ENCODE measurements at places on chromosomes 2 and 18.

DNA sequence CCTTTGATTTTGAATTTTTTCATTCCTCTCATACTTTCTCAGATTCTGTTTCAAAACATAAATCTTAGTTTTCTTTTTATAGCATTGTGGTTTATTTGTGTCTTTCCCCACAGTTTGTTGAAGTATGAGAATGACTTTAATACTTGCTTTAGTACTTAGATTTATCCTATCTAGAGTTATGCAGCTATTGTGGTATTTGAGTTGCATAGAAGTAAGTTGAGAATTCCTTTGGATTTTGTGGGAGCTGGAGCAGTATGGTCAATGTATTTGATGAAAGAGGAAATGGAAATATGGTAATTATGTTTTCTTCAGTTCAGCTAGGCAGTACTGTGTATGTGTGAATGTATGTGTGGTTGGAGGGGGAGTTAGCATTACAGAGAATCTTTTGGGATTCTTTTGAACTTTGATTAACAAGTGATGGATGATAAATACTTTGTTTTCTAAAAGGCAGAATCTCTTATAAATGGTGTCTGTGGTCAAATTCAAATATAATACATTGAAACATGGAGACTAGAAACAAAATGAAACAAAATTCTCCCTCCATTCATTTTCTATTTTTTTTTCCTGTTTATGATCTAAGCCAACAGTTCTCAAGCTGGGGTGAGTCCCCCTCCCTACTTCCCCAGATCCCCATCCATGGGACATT lies 3.0 kb downstream of the ACVR2A start:
- DNase-seq: no peak

- no peak for DNase-seq
These were observed 79.5 kb upstream of the GPC1 start for GRCh38 chr2:240355962-240356361.

GRCh38 chr2:26423750-26424149 lies 22.0 kb downstream of the DRC1 start:
- no peak for DNase-seq

DNA sequence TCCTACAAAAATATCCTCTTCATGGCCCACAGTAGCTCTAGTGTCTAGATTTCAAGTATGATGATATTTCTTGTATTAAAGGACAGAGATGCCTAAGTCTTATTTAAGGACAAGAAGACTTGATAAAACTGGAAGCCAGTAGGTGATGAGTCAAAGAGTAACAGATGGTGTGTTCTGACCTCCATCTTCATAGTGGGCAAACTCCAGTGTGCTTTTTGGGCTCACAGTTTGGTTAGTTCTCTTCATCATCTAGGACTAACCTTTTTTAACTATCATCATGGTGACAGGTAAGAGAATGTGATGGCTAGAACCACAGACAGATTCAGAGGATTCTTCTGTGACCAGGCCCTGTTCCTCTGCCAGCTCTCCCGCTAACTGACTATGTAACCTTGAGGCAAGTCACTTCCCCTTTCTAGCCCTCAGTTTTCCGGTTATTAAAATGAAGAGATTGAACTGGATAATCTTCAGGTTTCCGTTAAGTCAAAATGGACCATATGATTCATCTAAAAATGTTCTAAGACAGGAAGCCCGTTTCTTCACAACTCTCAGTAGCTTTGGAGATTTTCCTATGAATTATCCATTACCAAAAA lies 140.3 kb upstream of the RASGRP3 start:
- no peak for DNase-seq

DNA sequence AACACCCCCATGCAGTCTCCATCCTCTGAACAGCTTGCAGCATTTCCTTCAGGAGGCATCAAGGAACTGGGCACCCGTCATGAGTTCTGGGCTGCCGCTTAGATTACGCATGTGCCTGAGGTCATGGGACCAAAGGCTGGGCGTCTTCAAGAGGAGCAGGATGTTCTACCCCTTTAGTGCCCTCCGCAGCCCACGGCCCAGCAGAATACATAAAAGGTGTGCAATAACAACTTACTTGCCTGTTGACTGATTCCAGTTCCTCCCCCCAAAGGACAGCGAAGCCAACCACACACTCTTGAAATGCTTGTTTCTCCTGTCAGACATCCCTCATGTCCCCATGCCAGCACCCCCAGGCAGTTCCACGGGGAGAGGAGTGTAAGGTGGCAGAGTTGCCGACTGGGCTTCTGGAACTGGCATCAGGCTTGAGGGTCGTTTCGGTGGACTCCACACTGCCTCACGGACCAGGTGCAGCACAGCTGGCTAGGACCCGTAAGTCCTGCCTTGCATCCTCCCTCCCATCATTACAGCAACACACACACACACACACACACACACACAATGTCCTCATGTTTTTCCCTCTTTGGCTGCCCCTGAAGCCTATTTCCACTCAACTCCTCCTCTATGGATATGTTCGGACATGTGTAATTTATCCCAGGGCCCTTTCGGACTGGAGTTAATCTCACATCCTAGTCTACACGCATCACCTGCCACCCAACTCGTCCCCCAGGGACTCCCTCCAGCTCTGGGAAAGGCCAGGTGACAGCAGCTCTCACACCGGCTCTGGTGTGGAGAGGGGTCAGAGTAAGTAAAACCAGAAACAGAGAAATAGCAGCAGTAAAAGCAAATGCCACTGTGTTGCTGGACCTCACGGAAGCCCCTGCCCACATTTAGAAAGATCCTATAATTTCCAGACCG lies 200.7 kb downstream of the BCL11A start:
- DNase-seq: no peak

- DNase-seq: no peak
These were observed 52.6 kb downstream of the NCK2 start for GRCh38 chr2:105797298-105797819.

DNA sequence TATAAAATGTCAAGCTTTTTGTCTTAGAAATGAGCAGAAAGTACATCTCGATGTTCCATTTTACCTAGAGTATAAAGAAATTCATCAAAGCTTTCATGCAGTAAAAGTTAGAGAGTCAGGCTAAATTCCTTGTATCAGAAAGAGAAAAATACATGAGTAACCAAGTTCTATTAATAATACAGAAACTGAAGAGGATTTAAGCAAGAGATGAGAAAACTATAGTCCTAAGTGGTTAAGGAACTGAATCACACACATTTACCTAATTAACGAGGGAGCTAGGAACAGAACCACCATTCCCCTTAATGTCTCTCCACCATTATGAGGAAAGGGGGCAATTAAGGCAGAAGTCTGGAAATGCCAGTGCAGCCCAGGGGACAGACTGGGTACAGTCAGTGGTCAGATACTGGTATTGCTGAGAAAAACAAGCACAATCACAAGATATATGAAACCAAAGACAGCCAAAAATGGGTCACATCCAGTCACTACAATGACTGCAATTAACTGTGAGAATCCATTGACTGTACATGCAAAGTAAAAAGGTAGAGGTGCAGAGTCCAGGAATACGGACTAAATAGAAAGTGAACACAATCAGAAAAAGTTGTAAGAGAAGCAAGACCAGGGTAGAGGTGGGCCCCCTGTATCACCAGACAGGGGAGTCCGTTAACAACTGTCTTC lies 23.9 kb downstream of the MAP4K3 start:
- no peak for DNase-seq

GRCh38 chr2:36168115-36168514 lies 187.5 kb upstream of the CRIM1 start:
- DNase-seq: no peak

All from NCI-H2171 (cell line).